Urinary bladder (tissue), 4 donors: ENCODE measurements at places on chromosomes 12 and 14. TPM values are rescaled to one million over a fixed set of nuclear protein-coding genes. Genes with fewer than 3 reads are reported as not detected.

GRCh38 chr14:91997492-91997891 is 42.4 kb downstream of the TRIP11 start:
- no peak for DNase-seq

DNA sequence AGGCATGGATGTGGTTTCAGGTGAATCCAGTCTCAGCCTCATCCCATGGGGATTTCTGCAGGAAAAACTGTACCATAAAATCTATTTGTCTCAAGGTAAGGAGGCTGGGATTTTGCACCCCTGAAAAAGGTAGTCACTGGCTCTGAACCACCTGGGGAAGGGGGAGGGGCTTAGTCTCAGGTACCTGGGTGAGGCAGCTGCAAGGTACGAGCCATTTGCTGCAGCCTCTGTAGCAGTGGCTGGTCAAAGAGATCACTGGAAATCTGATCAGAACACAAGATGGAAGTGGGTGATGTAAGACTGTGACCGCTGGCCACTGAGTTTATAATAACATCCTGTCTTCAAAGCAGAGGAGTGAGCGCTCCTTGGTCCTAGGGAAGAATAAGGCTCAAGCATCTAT is 209.9 kb upstream of the NOS1 start:
- DNase-seq = no peak

DNA sequence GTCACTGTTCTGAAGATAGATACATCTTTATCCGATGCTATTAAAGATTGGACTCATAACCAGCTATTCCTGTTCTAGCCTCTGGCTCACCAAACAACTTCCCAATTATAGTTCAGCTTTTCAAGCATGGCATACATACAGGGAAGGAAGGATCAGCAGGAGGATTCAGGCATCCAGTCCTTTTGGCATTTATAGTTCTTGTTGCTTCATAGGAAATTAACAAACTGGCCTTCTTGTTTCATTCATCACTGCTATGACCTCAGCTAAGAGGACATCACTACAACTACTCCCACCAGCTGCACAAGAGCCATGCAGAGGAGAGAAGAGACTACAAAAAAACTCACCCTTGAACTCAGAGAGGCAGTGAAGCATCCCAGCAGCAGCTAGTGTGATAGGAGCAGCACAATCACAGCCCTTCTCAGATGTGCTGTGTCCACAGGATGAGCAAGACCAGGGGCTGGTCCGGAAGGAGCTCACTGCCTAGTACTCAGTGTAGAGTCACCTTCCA is 100.5 kb downstream of the SPTSSA start:
- no peak for DNase-seq

GRCh38 chr14:23639048-23639890 is 3.1 kb downstream of the DHRS2 start:
- DNase-seq = no peak

DNA sequence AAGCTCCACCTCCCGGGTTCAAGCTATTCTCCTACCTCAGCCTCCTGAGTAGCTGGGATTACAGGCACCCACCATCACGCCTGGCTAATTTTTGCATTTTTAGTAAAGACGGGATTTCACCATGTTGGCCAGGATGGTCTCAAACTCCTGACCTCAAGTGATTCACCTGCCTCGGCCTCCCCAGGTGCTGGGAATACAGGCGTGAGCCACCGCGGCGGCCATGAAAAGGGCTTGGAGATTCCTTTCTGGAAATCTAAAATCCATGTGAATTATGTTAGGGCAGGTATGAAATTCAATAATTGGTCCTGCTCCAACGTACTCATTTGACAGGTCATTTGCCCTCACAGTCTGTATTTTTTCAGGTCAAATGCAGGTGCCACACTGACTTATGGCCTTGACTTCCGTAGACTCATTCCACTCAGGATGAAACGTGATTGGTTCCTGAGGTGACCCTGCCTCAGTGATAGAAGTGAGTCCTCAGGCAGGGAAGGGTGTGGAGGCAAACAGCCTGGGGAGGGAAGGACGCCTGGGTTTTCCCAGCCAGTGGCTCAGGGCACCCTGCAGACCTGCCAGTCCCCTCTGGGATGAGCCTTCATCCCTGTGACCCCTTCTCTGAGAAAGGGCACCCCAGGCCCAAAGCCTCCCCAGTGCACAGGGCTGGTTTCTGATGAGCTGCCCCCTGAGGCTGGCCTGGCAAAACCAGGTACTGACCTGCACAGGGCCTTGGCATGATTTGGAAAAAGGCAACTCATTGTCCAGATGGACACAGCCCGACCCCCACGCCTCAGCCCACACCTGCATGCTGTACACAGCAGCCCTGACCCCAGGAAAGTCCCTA is 48.7 kb downstream of the PSMA6 start:
- DNase-seq = no peak

- DNase-seq = no peak
These were observed 43.9 kb upstream of the ACTN1 start for GRCh38 chr14:69023035-69023434.

DNA sequence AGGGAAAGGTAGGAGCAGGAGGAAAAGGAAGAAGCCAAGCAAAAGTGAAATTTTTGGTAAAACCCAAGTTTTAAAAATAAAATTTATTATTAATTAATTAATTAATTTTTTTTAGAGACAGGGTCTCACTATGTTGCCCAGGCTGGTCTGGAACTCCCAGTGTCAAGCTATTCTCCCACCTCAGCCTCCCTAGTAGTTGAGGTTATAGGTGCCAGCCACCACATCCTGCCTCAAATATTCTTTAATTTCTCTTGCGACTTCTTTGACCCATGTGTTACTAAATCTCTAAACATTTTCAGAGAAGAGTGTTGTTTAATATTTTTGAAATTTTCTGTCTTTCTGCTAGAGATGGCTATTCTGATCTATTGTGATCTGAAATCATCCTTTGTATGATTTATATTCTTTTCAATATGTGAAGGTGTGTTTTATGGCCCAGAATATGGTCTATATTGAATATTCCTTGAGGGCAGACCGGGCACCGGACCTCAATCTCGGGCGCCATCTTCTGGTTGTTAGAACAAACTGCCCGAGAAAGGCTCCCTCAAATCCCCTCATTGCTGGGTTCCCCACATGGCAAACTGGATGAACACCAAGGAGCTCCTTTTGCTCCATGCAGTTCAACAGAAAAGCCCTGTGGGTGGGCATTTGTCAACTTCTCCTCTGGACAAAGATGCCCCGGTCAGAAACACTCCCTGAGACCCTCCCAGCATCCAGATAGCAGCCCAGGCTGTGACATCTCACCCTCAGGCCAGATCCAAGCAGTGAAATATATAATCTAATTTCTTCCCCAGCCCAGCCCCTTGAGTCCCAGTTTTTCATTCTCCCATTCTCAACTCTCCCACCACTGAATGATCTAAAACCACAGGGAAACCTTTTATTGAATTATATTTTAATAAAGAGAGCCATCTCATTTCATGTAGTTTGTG is 110.5 kb downstream of the ASCL4 start:
- DNase-seq = no peak

DNA sequence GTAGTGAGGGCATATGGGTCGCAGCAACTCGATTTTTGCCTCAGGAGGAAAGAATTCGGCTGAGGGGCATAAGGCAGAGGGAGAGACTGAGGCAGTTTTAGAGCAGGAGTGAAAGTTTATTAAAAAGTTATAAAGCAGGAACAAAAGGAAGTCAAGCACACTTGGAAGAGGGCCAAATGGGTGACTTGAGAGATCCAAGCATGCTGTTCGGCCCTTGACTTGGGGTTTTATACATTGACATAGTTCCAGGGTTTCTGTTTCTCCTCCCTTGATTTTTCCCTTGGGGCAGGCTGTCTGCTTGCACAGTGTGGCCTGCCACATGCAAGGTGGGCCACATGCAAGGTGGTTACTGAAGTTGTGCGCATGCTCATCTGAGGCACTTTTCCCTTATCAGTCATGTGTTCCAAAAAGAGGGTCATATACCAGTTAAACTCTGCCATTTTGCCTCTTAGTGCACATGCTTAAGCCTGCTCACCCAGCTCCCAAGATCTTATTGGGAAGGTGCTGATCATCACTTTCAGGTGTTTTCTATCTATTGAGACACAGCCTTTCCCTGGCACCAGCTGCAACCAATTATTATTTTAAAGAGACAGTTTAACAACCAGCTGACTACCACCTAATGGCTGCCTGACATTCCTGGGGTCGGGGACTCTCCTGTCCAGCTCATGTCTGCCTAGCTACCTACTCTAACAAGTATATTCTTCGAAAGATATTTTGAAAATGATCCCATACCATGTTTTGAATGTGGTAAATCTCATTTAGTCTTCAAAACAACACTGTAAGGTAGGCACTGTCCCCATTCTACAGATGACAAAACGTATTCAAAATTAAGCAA is 19.9 kb downstream of the PTGER2 start:
- no peak for DNase-seq

- DNase-seq = no peak
These were observed 25.2 kb downstream of the TCHP start for GRCh38 chr12:109925185-109925840.

DNA sequence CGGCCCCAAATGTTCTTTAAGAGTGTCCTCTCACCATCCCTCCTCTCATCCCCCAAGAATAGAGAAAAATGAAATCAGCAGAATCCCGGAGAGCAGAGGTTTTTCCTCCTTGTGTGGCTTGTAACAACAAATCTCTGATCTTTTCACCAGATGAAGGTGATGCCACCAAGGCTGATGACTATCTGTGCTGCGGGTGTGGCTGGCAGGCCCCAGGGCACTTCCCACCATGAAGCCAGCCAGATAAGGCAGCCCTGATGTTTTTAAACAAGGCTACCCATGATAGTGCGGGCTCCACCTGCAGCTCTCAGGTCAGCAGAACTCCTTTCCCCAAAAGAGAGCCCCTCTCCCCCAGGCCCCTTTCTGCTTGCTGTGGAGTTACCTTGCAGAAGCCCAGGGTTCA is 58.0 kb upstream of the PARP11 start:
- DNase-seq = no peak

DNA sequence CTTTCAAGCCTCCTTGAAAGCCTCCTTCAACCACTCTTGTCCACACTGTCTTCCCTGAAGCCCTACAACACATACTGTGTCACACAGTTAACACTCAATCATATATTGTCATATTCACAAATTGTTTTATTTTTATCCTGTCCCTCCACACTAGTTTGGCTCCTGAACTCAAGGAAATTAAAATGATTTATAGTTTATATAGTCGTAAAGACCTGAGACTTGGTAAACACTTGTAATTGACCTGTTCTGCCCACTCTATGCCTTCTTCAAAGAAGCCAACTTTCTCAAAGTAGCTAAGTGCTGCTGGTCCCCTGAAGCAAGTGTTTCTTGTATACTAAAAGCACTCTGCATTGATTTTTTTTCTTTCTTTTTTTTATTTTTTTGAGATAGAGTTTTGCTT is 15.6 kb upstream of the NEK9 start:
- no peak for DNase-seq

DNA sequence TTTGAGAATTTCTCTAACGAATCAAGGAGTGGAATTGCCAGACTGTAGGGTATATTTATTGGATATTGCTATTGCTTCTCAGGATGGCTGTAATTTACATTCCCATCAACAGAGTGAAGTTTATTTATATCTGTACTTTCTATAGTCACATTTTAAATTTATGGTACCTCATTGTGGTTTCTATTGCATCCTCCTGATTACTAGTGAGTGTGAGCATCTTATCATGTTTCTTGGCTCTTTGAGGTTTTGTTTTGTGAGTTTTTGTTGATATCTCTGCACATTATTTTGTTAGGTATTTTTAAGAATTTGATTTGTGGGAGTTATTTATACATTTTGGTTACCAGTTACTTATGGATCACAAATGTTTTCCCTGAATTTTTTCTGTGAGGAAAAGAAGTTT is 13.9 kb downstream of the DNM1L start:
- DNase-seq = no peak

Gene AMHR2
- 0.18 TPM for polyA plus RNA-seq

Gene RAB15
- 10.4 TPM for polyA plus RNA-seq

Gene CABP1
- polyA plus RNA-seq = 10.4 TPM

Gene TUBA1B
- polyA plus RNA-seq = 999 TPM

Gene TPPP2
- polyA plus RNA-seq = not detected

Gene RESF1
- 29.8 TPM for polyA plus RNA-seq

Gene KLHL33
- 0.42 TPM for polyA plus RNA-seq

Gene RERG
- 20.2 TPM for polyA plus RNA-seq

Gene COQ10A
- 13.8 TPM for polyA plus RNA-seq

Gene DDX54
- 54.4 TPM for polyA plus RNA-seq

Gene NUAK1
- polyA plus RNA-seq = 7.0 TPM
